RCC 7860 (cell line): ENCODE measurements at places on chromosomes 1 and 21.

GRCh38 chr1:215458104-215458503, 109.0 kb upstream of the KCTD3 start:
- no peak for DNase-seq

DNA sequence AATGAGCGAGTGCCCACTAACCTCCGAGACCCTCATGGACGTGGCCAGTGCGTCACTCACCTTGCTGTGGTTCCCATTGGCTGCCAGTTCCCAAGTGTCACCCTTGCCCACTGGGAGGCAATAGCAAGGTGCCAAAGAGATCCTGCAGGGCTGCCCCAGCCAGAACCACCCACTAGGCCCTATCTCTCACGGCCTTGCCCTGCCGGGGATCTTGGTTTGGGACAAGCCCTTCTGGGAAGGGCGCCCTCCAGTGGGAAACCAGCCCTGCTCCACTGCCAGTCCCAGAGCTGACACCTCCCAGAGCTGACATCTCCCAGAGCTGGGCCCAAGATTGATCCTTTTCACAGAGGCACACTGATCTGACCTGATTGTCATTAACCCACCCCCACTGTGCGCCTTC, 2.1 kb upstream of the SELENON start:
- DNase-seq, result no peak

DNA sequence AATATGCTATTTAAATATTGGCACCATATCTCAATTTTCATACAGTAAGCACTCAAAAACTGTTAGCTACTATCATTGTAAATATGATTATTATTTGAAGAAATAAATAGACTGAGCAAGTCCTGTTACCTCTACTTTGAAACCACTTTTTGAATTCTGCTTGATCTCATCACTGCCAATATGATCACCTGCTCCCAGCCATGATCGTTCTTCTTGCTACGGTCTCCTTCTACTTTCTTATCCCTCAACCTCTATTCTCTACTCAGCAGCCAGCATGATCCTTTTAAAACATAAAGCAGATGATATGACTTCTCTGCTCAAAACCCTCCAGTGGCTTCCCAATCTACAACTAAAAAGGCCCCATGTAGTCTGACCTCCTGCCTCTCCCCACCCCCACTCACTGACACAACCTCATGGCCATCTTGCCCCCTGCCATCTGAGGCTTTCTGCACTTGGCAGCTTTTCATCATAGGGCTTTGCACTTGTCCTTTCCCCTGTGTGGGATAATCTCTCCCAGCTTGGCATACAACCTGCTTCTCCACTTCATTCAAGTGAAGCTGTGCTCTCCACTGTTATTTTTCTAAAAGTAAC, 27.2 kb downstream of the CD34 start:
- DNase-seq, result no peak

DNA sequence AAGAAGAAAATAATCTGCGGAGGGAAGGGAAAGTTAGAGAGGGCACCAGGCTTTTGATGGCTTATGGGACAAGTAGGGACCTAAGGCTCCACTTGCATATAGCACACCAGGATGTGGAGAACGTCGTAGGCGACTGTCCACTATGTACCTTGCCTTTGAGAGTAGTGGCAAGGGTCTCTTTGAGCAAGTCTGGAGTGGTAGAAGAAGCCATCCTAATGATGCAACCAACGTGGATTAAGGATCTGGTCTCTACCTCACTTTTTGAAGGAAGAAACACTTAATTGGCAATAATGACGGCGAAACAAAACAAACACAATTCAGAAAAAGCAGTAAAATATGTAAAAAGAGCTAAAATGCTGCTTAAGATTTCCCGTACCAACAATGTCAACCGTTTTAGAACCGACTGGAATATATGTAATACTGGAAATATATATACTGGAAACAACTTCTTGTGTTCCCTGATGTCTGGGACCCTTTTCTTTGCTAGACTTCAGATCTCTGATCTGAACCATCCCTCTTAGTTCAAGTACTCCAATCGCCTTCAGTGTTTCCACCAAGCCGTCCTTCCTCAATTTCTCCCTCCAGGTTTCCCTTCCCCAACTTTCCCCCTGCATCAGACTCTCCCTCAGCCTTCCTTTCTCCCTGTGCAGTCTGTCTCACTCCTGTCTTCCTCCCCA, 821 bp upstream of the KHDRBS1 start:
- no peak for DNase-seq

DNA sequence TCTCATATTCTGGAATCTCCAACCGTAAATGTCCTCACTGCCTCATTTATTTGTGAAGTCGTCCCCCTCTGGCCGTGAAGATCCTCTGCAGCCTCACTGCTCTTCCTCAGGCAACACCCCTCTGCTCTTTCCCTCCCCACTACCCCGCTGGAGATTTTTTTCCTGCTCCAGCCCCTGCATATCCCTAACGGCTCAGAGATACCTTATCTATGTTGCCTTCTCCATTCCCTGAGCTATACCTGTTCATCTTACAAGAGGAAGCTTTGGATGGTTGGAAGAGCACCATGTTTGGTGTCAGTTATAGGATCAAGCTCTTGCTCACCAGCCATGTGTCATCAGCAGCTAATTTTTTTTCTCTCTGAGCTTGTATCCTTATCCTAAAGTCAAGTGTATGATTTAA, 26.4 kb downstream of the LRRC8B start:
- no peak for DNase-seq

GRCh38 chr1:15123925-15124324, 29.6 kb upstream of the TMEM51 start:
- no peak for DNase-seq

DNA sequence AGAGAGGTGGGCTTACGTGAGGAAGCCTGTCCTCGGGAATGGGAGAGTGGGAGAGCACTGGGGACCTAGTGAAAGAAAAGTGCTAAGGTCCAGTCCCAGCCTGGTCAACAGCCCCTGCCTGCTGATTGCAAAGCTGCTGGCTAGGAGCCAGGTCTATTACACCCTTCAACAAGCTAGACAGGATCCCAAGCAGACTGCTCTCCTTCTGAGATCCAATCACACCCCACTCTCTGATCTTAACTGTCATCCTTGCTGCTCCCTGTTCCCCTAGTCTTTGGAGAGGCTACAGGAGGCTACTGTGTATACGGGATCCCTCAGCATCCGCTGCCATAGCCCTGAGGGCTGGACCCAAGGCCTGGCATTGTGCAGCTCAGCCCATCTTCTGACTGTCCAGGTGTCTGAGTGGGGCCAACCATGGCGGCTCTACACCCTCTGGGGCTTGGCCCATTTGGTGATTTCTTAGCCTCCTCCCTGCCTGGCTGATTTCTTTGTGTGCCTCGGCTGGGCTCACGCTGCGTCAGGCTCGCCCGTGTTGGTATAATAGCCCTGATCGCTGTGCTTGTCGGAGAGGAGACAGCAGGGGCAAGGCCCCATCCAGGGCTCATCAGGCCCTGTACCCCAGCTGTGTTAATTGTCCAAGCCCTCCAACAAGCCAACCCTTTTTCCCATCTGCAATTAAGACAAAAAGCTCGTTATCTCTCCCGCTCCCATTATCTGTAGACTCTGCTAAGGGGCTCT, 43.9 kb downstream of the NAV1 start:
- DNase-seq, result peak; percentile 27

- no peak for DNase-seq
Observed at GRCh38 chr1:167849666-167850065, 64.3 kb downstream of the ADCY10 start.

DNA sequence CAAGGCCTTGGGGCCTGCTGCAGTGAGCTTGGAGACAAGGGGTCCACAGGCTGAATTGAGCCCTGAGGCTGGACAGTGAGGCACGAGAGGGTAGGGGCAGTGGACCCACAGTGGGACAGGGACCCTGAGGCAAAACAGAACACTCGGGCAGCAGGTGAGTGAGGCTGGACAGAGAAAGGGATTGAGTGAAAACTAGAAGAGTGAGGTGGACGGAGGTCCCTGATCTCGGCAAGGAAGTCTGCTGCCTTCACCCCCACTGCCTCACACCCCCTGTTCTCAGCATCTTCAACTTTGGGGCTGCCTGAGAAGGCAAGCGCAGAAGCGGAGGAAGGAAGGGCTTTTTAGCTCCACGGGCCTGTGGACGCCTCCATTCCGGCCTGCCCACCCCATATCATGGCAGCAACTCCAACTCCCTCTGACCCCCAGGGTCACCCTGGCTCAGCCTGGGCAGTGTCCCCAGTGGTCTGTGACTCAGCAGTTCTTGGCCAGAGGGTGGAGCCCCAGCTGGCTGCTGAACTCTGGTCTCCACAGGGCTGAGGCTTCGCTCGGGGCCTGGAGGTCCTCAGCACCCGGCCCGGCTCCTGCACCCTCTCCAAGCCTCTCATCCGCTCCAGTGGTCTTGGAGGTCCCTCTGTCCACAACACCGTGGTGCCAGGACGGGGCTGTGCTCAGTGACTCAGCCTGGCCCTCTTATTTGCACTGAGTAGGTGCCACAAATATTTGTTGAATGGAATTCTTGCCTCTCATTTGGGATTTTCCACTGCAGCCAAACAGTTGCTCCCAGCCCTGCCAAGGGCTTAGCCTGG, 60.0 kb upstream of the EPS8L3 start:
- peak; percentile 97 for DNase-seq

DNA sequence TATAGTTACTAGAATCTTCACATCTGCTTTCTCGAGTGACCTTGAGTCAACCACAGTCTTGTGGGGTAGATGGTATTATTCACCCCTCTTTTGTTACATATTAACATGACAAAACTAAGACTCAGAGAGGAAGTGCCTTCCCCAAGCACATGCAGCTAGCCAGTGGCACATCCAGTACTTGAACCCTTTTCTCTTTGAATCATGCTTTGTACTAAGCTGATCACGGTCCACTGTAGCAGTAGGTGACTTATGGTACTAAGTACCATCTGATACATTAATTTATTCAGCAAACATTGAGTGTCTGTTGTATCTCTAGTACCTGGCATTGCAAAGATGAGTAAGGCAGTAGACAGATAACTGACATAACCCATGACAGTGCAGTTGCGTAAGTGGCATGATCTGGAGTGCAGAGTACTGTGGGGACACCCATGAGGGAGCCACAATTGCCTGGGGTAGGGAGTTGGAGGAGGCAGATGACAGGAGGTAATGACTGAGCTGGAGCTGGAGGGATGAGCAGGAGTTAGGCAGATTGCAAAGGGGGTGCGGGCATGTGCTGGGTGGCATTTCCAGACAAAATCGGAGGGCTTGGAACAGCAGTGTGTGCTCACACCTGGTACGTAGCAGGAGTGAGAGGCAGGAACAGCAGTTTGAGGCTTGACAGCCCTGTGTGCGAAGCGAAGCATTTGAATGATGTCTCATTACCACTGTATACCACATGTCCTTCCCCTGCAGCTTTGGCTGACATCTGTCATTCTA, 29.8 kb downstream of the UCK2 start:
- DNase-seq, result peak; percentile 81

DNA sequence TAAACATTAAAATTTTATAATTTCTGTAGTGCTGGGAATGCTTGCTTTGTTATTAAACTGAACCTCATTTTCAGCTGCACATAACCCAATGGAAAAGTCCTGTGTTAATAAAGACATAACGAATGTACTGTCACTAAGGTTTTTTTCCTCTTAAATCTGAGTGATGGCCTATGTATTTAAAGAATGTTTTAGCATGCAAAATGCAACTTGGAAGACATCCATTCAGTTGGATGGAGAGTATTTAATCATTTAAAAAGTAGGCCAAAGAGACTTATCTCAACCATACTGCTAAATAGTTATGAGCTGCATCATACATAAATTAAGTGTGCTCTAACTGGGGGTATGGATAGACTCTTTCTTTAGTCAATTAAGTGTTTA, 48.5 kb downstream of the RWDD3 start:
- DNase-seq, result no peak

GRCh38 chr1:63960326-63960725, 186.5 kb downstream of the ROR1 start:
- DNase-seq, result no peak
